ENCODE measurements at places on chromosomes 13 and 19.

DNA sequence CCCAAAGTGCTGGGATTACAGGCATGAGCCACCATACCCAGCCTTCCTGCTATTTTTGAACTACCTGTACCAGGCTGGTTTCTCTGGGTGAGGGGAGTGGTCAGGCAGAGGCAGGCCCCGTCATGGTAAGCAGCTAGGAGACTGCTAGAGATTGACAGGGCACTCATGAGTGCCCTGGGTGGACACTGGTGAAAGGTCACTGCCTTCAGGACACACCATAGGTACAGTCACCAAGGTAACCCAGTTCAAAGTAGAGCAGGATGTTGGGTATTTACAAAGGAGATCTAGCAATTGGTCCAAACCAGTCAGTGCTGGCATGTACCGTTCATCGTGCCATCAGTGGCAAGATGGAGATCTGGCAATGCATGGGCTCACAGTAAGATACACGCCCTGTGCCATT is 25.5 kb downstream of the DPRX start:
- DNase-seq, result no peak

GRCh38 chr13:88648598-88649373 is 977.6 kb downstream of the SLITRK5 start:
- DNase-seq, result no peak

DNA sequence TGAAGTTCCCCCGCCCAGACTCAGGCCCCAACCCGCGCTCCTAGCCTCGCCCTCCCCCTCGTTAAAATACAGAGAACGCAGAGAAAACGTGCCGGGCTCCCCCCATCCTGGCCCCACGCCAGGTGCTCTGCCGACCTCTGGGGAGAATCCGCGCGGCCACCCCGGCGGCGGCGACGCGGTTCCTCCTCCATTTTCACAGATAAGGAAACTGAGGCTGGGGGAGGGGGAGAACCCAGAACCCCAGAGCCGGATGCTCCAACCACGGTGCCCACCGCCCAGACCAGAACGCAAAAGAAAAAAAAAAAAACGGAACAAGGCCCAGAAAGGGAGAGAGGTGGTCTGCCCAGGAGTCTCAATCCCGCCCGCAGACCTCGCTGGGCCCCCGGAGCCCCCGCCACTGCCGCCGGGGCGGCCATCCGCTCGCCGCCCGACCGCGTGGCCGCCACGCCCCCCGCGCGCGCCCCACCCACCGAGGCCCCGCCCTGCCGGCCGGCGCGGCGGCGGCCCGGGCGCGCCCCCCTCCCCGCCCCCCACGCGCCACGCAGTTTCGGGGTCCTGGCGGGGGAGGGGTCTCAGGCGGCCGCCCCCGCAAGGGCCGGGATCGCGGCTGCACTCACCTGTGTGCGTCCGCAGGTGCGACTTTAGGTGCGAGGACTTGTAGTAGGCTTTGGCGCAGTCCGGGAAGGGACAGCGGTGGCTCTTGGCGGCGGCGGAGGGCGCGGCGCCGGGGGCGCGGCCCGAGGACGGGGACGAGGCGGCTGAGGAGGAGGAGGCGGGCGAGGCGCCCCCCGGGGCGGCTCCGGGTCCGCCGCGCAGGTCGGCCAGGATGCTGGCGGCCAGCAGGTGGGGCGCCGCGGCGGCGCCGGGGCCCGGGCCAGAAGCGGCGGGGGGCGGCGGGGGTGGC is 703 bp downstream of the KLF16 start:
- no peak for DNase-seq

GRCh38 chr13:101612735-101613134 is 160.3 kb downstream of the ITGBL1 start:
- no peak for DNase-seq

DNA sequence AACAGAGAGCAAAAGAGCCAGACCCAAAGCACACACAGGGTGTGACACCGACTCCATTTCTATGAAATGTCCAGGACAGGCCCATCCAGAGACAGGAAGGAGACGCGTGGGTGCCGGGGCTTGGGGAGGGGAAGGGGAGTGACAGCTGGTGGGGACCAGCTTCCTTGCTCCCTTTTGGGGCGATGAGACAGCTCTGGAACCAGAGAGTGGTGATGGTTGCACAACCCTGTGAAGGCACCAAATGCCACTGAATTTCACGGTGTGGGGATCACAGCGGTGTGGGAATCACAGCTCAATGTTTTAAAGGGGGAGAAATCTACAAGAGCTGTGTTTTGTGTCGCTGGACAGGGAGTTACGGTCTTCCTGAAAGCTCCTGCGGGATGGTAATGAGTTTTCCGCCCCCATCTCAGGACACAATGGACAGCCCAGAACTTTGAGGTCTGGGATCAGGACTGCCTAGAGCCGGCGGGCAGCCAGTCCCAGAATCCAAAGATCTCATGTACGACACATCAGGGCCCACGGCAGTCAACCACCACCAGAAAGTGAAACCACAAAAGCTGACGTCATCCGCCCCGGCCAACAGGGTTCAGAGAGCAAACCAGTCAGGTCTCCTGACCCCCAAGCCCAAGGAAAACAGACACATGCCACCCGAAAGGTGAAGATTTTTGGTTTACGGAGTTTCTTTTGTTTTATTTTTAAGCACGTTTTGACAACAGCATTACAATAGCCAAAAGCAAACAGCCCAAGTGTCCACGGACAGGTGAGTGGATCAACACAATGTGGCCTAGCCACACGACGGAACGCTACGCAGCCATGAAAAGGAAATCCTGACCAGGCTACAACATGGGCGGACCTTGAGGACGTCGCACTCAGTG is 7.3 kb downstream of the SGTA start:
- DNase-seq, result no peak

- no peak for DNase-seq
Observed at GRCh38 chr19:39160523-39160861, 34.9 kb downstream of the PAK4 start.

DNA sequence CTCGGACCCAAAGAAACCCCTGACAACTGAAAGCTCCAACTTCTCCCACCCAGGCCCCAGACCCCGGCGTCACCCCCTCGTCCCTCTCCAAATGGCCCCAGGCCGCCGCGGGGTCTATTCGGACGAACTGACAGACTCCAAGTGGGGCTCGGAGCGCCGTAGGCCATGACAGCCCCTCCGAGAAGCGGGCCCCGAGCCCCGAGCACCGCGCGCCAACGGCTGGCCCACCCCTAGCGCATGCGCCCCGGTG is 360 bp downstream of the DDX39A start:
- DNase-seq, result no peak

GRCh38 chr13:62113179-62113578 is 697.5 kb upstream of the PCDH20 start:
- no peak for DNase-seq

DNA sequence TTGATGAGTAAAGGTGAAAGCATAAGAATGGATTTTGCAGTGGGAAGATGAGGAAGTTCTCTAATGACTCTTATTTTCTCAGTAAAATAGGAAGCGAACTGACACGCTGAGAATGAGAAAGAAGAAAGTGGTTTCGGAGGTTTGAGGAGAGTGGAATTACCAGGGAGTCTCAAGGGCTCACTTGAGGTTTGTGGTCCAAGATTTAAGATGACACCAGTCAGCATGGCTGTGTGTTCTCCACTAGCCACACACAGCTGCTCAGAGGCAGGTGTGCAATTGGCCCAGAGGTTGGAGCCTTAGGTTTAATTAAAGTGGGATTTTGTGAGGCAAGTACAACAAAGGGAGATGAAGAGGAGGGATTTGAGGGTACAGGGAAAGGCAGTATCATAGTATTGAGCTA is 99.6 kb upstream of the NBEA start:
- DNase-seq, result no peak

DNA sequence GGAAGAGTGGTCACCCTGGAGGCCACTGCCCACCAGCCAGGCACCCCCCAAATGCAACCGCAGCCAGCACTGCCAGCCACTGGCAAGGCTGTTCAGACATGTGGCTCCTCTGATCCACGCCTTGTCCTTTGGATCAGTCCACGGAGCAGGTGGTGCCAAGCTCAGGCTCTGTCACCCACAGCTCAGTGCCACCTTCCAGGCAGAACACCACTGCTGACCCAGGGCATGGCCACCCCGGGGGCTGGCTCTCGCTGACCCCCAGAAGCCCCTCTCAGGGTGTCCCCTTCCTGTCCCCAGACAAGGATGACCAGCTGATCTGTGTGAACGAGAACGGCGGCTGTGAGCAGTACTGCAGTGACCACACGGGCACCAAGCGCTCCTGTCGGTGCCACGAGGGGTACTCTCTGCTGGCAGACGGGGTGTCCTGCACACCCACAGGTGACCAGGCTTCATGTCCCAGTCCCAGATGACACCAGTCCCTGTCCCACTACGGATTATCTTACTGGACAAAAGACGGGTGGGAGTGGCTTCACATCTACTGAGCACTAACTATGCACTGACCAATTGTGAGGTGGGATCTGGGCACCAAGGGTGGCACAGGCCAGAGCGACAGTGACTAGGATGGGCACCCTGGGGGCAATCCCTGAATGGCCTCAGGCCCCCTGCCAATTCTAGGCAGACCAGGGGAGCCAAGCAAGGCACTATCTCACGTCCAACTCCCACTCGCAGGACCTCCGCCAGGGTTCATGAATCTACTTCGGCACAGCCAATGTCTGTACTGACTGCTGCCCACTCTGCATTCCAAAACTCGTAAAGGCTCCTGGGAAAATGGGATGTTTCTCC is 7.0 kb upstream of the F10 start:
- no peak for DNase-seq

DNA sequence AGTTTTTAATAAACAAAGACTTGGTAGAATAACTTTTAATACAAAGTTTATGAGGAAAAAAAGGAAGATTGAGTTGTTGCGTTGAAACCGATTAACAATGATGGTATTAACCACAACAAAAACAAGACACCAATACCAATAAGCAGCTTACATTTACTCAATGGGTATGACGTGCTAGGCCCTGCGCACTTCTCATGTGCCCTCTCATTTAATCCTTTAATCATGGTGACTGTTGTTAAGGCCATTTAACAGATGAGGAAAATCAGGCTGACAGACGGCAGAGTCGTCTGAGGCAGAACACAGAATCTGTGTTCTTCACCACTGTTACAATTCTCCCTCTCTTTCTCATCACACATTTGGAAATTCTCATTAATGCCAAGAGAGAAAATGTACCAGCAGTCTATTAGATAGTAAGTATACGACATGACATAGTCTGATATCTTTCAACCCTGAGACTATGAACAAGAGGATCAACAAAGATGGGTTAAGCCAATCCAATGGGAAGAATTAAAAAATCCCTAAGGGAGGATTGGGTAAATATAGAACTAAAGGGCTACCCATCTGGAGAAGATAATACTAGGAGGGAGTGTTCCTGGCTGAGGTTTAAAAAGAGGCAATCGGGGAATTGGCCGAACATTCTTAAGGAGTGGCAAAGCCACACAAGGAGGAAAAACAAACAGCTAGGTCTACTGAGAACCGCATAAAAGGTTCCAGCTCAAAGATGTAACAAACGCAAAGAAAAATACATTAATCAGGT is 54.0 kb downstream of the DOCK9 start:
- no peak for DNase-seq

DNA sequence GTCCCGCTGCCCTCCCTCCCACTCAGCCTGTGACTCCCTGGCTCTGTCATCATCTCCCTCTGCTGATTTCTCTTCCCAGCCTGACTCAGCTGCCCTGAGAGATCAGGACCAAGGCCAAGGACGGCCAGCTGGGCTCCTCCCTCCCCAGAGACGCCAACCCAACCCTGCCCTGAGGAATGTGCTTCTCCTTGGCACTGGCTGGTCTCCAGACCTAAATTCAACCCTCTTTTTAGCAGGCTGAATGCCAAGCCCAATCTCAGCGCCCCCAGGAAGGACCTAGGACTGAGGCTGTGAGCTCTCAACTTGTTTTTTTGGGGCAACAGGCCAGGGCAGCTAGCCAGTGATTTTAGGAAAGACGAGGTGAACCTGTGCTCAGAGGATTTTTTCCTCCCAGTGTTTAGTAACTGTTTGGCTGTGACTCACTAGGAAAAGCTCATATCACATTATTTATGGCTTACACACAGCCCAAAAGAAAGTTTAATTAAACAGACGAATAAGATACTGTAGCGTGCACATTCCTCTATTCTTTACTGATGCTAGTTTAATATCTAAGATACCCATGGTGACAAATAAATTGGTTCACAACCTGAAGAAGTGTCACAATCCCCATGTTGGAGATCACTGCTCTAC is 7.4 kb upstream of the IGFL1 start:
- DNase-seq, result peak; percentile 3

DNA sequence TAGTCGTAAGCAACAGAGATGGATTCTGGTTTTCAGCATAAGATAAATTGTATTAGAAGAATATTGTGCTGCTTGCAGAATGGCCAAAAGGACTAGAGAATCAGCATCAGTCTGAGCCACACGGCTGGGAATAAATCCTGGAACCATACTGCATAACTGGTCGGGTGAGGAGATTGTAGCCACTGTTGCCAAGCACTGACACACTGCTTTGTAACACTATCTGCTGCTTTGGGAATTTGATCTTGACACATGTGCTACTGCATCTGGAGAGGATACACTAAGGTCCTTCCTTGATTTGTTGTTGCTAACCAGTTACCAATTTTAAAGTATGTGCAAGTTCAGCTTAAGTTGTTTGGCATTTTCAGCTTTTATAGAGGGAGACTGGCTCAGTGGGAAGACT is 1.9 kb downstream of the HNRNPA1L2 start:
- no peak for DNase-seq

DNA sequence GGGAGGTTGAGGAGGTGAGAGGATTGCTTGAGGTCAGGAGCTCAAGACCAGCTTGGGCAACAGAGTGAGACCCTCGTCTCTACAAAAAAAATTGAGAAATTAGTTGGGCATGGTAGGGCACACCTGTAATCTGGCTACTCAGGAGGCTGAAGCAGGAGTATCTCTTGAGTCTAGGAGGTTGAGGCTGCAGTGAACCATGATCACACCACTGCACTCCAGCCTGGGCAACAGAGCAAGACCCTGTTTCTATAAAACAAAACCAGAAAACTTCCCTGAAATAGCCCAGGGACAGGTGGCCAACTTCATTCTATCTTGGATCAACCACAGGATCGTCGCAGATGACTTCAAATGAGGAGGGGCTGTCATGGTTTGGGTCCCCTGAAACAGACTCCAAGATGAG is 28.7 kb downstream of the COLGALT1 start:
- no peak for DNase-seq

GRCh38 chr19:19214892-19215291 is 3.1 kb downstream of the NCAN start:
- DNase-seq, result no peak

DNA sequence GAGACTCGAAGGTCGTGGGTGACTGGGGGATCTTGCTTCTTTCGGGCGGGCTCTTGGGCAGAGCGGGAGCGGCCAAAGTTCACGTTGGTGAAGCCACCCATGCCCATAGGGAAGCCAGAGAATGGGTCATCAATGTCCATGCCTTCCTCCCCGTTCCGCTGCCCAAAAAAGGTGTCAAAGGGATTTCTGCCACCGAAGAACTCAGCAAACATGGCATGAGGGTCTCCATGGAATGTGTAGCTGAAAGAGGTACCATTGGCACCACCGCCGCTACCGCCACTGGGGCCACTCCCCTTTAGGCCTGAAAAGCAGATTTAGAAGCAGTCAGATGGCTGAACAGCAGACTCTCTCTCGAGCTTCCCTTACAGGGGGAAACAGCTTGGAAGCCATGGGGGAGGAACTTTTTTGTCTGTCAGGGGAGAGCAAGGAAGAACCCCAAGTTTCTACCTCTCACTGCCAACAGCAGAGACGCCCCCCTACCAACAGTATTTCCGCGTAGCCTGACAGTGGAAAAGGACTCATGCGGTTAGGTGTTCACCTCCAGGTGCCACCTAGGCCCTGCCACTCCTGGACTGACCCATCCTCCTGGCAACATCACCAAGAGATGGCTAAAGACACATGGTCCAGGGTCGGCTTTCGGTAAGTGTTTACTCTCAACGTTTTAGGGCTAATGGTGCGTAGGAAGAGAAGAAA is 1.3 kb downstream of the DNAJB1 start:
- peak; percentile 63 for DNase-seq

Data from head of caudate nucleus (tissue), 42 donors.